Activated CD8-positive, alpha-beta memory T cell treated with anti-CD3 and anti-CD28 coated beads for 48 hours (primary cell): ENCODE measurements at places on chromosomes 7 and 10.

- DNase-seq, result no peak
Observed at GRCh38 chr10:75887992-75888680, 456.7 kb downstream of the LRMDA start.

DNA sequence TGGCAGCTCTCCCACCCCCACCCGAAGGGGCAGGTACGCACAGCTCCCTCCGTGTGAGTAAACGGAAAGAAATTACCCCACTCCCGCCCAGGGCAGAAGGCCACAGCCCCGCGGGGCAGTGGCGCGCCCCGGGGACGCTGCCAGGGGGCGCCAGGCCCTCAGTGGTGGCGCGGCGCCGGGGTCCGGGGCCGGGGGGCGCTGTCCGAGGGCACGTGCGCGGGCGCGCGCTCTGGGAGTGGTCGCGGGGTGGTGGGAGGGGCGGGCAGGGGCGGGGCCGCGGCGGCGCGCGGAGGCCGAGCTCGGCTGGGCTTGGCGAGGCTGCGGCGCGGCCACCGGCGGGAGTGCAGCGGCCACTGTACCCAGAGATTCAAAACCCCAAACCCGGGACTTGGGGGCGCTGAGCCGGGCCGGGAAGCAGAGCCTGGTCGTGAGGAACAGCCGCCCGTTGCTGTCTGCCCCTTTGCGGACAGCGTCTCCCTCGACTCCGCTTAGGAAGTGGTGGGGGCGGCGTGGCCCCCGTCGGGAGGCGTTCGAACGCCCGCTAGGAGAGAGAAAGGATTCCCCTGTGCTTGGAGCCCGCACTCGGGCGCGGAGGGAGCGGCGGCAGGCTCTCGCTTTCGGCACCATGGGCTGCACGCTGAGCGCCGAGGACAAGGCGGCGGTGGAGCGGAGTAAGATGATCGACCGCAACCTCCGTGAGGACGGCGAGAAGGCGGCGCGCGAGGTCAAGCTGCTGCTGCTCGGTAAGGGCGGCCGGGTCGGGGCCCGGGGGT, at the start of gene GNAI1:
TSS of gene GNAI1 (plus strand) at position 296 of the 773 bp plus-strand sequence. CDS start at position 626, 330 bp downstream.
- DNase-seq, result peak; percentile 15

- no peak for DNase-seq
Observed at GRCh38 chr7:158957510-158957906, 101.2 kb downstream of the DYNC2I1 start.

- no peak for DNase-seq
Observed at GRCh38 chr10:59258890-59259289, 82.4 kb downstream of the PHYHIPL start.

DNA sequence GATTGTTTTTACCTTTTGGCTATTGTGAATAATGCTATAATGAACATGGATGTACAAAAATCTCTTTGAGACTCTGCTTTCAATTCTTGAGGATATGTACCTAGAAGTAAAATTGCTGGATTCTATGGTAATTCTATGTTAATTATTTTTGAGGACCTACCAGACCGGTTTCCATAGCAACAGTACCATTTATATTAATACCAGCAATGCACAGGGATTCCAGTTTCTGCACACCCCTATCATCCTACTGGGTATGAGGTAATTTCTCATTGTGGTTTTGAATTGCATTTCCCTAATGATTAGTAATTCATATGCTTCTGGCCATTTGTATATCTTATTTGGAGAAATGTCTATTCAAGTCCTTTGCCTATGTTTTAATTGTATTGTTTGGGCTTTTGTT, 9.9 kb upstream of the PPP1R9A start:
- no peak for DNase-seq

DNA sequence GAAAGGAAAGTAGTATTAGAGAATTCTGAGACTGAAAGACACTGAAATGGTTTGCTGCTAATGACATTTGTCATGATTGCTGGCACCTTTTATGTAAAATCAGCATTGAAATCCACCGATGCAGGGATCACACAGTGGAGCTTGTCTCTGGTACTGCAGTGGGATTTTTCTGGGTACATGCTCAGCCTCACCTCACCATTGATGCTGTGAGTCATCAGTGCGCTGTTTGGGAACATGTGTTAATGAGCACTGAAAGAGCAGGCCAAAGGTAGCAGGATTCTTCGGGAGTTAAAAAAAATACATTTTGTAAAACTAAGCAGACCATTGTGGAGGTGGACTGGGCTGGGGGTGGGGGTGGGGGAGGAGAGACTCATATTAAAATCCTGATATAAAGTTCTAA, 174.9 kb downstream of the CREB5 start:
- DNase-seq, result no peak

GRCh38 chr7:92615861-92616260, 25.7 kb upstream of the FAM133B start:
- DNase-seq, result no peak

DNA sequence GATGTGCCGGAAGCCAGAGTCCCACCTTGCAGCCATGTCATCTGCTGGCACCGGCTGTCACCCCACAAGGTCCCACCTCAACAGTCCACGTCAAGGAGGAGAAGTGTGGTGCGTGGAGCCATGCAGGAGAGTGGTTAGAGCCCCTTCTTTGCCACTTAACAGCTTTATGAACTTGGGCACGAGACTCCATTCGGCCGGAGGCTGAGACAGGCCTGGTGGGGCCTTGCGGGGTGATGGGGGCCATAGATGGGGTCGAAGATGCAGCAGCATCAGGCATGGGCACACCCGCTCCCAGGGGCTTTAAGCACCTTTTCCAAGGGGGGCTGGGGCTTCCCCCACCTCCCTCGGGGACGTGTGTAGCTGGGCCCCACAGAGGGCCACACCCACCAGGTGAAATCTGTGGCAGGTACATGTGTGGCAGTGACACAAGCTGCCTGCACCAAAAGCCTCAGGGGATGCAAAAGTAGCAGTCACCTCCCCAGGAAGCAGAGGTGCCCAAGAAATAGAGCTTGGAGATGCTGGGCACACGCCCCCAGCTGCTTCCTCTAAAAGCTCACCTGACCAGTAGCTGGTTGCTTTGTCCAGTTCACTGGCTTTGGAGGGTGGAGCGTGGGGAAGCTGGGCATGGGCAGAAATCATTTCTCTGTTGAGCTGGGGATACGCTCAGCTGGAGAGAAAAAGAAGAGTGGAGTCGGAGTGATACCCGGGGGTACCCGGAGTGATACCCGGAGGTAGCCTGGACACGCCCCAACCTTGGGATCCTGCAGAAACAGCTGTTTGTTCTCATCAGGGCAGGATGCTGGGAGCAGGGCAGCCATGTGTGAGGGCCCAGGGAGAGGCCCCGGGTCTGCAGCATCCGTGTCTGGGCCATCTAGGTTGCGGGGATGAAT, 199.8 kb downstream of the EBF3 start:
- DNase-seq, result no peak

DNA sequence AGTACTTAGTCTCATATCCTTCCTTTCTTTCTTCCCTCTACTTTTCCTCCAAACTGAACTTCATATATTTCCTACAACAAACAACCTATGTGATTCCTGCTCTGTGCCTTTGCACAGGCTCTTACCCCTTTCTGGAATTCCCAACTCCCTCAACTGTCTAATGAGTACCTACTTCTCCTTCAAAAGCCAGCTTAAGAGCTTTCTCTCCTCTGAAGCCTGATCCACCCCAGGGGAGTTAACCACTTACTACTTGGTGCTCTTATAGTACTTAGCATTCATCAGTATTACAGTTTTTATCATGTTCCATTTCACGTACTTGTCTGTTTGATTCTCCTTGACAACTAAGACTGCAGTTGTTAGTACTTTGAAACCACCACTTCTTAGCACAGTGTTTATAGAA, 246.1 kb downstream of the LRRTM3 start:
- DNase-seq, result no peak

DNA sequence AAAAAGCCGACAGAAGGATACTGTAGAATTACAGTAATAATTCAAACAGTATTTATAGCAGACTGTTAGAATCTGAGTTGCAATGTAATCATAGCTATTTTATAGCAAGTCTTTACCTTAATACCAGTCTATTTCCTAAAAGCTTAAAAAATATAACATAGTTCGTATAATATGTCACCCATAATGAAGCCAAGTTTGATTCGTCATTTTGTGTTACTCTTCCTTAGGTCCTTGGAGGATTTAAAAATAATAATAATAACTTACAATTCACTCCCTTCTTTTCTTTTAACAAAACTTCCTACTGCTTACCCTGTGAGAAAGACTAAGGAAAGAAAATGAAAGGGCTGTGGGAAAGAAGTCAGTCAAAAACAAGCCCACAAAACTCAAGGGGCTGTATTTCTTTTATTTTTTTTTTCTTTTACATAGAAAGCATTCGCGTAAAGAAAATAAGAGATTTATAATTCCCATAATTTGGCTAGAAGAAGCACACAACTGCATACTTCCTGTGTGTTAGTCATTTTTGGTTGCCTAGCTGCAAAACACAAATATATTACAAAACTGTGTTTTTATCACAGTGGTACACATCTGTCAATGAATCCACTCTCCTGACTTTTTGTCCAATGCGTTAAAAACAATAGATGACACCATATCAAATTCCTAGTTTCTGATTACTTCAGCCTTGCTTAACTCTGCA, 187.2 kb upstream of the CELF2 start:
- DNase-seq, result no peak

DNA sequence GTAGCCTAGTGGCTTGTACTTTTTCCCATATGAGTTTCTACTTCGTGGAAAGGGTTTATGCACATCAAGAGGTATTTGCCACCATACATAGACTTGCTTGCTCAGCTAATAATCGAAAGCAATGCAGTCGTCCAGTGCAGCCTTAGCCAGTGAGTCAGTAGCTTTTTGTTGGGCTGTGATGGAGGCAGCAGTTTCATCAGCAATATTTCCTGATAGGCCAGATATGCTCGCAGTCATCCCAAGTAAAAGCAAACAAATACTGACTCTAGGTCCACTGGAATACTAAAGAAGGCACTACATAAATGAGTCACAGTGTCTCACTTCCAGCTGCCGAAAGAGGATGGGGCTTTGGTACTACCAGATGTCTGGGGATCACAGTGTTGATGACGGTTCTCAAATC, 2.1 kb upstream of the BNIP3 start:
- DNase-seq, result no peak

DNA sequence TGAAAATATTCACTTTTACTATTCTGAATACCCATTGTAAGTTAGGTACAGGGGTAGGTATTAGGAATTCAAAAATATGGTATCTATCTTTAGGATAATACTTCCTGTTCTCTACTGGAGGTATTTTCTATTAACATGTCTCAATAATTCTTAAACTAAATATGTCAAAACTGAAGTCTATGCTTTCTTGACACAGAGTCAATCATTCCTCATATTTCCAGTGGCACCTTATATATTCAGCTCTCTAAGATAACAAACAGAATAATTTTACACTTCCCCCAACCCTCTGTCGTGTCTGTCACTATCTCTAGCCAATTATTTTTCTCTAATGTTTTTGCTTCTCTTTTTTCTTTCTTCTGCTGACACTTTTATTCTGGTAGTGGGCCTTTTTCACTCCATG, 138.9 kb downstream of the TMEM26 start:
- DNase-seq, result no peak

DNA sequence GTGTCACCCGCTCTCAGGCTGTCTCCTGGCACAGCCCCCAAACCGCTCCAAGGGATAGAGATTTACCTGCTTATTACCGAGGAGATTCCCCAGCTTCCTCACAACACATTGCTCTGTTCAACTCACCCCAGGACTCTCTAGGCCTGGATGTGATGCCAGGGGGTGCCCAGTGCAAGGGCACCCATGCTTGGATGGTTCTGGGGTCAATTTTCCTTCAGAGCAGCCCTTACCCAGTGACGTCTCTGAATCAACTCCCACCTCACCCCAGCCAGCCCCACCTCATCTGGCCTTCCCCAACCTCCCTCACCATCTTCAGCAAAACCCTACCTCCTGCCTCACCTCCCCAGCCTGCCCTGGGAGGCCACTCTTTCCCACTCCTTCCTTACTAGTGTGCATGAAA, 951.6 kb upstream of the ZNF722 start:
- no peak for DNase-seq

DNA sequence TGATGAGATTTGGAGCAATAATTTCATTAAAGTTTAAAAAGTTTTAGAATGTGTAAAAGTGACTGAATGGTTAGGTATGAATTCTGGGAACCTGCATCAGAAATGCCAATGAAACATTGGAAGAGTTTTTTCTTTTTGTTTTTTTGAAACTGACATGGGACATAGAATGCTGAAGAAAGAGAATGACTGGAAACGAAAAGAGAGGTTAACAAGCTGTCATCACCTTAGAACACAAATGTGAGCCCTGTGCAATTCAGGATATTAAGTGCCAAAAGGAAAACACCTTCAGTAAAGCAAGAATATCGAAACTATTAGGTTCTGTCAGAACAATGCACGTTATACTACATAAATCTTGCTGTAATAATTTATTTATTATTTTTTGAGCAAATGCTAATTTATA, 12.6 kb upstream of the EXOC4 start:
- no peak for DNase-seq

DNA sequence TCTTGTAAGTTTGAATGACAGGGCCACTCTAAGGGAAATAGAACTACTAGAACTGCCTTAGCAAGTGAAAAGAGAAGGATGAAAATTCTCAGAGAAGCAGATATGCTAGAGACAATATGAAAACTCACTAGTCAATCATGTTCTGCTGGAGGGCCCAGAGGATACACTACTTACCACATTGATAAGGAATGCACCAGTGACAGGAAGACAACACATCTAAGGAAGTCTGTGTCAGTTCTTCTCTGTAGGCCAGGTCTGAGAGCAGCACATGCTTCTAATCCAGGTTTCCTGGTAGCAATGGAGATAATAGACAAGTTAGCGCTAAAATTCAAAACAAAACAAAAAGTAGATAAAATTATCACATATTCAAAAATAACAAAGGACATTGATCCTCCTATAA, 235.2 kb upstream of the AKR1E2 start:
- no peak for DNase-seq
